Caudate nucleus (tissue), 63 donors: ENCODE measurements at places on chromosomes 13 and 19.

GRCh38 chr19:33750587-33751435 is 45.9 kb upstream of the KCTD15 start:
- DNase-seq: no peak

DNA sequence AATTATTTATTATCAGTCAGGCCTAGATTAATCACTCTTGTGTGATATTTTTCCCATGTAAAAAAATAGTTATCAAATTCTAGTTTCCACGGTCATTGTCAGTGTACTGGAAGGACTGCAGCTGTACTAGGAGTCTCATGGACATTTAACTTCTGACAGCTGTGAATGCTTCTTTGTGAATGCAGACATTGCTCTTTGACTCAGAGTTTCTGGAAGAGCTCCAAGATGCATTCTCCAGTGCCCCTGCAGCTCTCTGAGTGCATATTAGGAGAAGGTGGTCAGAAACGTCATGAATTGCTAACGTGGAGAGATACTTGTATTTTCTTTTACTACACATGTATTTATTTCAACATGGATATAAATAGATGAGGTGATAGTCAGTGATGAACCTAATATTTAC is 9.7 kb upstream of the SLITRK5 start:
- DNase-seq: no peak

DNA sequence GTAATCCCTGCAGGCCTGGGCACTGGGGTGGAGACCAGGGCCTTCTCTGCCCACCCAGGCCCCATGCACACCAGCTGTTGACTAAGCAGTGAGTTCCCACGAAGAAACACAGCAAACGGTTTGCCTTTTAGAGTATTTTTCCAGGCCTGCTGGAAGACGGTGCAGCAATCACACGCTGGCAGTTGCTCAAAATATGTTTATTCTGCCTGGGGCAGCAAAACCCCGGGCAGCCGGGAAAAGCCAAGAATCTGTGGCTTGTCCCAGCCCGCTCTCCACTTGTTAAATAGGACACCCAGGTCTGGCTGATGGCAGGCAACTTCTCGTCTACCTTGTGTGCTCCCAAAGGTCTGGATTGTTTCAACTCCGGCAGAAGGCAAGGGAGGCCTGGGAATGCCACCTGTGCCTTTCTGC is 40.8 kb downstream of the GGACT start:
- DNase-seq: no peak

DNA sequence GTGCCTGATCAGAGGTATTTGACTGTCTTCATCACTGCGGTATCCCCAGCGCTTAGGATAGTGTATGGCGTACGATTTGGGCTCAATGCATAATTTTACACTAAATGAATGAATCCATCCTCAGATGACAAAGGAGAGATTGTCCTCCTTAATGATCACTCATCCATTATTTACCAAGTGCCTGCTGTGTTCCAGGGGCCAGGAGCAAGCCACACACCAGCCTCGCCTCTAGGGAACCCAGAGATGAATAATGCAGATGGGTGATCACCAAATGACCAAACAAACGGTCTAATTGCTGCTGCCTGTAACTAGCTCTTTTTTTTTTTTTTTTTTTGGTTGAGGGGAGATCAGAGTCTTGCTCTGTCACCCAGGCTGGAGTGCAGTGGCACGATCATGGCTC is 5.9 kb upstream of the GPR32 start:
- no peak for DNase-seq

GRCh38 chr19:54393381-54393780 is 21.9 kb upstream of the TTYH1 start:
- no peak for DNase-seq

GRCh38 chr13:93561576-93562225 is 335.1 kb downstream of the GPC6 start:
- no peak for DNase-seq

DNA sequence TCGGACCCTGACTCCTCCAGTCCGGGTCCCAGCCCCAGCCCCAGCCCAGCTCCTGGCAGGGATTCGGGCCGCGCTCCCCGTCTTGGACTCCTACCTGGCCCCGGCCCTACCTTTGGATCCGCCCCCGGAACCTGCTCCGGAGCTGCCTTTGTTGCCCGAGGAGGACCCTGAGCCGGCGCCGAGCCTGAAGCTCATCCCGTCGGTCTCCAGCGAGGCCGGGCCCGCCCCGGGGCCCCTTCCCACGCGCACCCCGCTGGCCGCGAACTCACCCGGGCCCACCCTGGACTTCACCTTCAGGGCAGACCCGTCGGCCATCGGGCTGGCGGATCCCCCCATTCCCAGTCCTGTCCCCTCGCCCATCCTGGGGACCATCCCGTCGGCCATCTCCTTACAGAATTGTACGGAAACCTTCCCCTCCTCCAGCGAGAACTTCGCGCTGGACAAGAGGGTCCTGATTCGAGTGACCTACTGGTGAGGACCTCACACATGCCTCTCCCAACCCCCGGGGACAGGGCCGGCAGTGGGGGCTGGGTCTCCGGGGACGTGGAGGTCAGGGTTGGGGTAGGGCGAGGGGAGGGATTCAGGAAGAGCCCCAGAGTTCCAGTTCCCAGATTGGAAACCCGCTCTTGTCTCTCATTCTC is 732 bp downstream of the SELENOV start:
- DNase-seq: no peak

- DNase-seq: no peak
Observed at GRCh38 chr13:76773448-76774094, 112.6 kb downstream of the KCTD12 start.
